ENCODE measurements at places on chromosomes 13 and 19.
A peak's percentile ranks its signal among the peaks of the same experiment; 100 is the strongest.

GRCh38 chr19:43354305-43354627, 780 bp downstream of the CD177 start:
- DNase-seq, result no peak

GRCh38 chr19:37991176-37991835, 84.3 kb downstream of the SIPA1L3 start:
- DNase-seq, result no peak

DNA sequence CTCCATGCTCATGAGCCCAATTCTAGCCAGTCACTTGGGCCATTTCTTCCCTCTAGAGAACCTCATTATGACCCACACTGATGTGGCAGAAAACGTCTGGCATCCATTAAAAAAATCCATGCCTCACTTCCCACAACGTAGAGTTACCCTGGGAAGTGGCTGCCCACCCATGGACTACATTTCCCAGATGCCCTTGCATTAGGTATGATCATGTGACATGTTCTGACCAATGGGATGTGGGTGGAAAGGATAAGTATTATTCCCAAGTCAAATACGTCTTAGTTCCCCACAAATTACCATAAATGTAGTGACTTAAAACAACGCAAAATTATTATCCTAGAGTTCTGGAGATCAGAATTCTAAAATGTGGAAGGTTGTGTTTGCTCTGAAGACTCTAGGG, 47.9 kb upstream of the ZNRF4 start:
- no peak for DNase-seq

DNA sequence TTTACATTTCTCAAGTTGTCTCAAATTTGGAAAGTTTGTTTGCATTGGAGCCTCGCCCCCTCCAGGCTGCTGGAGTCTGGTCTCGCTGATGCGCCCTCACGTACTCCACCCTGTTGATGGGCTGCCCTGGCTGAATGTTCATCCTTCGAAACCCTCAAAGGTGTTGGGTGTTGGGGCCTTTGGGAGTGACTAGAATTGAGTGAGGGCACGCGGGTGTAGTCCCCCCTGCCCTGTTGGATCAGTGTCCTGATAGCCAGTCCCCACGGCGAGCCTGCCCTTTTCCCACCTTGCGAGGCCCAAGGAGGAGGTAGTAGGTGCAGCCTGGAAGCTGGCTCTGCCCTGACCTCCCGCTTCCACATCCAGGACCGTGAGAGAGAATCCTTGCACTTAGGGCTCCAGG, 14.8 kb downstream of the TFDP1 start:
- no peak for DNase-seq

DNA sequence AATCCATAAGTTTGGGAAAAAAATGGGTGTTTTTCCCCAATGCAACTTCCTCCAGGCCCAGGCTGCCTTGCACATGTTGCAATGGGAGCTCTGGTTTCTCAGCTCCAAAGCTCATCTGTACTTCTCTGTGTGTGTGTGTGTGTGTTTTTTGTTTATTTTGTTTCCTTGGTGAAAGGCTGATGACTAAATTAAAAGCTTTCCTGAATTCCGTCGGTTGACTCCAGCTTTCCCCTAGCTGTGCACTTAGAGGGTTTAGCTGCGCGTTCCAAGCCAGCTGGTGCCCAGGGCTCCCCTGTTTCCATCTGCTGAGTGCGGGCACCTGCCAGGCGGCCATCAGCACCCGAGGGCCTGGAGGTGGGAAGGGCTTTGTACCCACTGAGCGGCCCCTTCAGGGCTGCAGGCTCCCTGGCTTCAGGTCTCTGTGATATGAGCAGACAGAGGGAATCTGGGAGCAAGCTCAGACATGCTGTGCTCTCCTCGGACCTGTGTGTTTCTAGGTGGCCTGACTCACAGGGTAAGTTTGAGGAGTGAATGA, 129.1 kb upstream of the SOX1 start:
- peak; percentile 17 for DNase-seq

DNA sequence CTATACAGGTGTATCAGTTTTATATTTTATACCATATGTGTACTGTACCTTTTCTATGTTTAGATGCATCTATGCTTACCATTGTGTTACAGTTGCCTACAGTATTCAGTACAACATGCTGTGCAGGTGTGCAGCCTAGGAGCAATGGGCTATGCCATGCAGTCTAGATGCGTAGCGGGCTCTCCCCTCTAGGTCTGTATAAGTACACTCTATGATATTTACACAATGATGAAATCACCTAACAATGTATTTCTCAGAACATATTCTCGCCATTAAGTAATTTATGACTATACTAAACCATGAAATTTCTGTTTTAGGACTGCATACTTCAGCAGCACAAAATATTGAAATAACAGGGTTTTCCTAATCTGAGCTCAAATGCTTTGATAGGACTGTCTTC, 179.6 kb downstream of the RFC3 start:
- DNase-seq, result no peak

DNA sequence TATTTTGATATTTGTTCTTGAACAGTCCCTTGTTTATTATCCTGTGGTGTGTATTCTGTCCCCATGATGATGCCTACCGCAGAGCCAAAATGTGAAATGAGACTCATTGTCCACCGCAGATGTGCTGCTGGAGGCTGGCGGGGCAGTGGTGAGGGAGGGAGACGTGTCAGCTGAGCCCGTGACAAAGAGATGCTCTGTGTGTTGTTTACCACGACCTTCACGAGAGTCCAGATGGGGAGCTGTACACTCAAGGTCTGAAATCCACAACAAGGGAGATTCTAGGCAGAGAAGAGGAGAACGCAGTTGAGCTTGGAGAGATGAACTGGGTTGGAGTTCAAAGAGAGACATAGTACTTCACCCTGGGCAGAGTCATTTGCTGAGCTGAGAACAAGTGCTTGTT, 20.8 kb upstream of the AMER2 start:
- DNase-seq, result no peak
